CD14-positive monocyte (primary cell): ENCODE measurements at places on chromosomes 6 and 20. TPM values are rescaled to one million over a fixed set of nuclear protein-coding genes. Genes with fewer than 3 reads are reported as not detected.

DNA sequence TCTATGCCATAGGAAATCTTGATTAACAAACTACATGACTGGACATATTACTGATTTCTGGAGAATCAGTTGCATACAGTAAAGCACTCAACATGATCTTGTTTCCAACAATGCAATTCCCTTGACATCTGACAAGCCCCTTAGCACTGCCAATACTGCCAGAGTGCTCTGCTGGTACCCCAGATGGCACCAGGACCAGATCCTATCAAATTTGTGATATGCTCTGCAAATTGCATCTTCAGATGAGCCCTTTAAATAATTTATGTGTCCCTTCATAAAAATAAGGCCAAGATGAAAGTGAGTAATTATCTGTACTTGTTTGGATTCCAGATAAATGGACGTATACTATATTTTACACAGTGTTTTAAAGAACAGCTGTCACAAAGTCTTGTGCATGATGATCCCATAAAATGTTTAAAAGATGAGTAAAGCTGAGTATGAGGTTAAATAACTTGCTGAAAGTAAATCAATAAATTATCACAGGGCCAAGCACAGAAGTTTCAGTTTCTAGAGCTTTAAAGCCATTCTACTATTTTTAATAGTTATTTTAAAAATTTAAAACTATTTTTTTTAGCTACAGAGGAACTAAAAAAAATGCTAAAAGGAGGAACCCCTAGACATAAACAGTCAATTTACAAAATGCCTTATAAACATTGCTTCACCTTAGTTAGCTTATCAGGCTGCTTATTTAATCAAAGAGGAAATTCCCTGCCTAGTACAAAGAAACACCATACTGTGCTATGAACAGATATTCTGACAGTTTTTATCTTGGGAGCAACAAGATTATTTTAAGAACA is 42.1 kb downstream of the NUDT3 start:
- H3K36me3 ChIP-seq: no peaks in the 10 kb centered on the region
- H3K27me3 ChIP-seq: no peaks in the 10 kb centered on the region
- DNase-seq: peak; percentile 32
- peaks cover 20% of the 10 kb centered on the region for H3K4me1 ChIP-seq
- H3K4me3 ChIP-seq: no peak overlapping the region

DNA sequence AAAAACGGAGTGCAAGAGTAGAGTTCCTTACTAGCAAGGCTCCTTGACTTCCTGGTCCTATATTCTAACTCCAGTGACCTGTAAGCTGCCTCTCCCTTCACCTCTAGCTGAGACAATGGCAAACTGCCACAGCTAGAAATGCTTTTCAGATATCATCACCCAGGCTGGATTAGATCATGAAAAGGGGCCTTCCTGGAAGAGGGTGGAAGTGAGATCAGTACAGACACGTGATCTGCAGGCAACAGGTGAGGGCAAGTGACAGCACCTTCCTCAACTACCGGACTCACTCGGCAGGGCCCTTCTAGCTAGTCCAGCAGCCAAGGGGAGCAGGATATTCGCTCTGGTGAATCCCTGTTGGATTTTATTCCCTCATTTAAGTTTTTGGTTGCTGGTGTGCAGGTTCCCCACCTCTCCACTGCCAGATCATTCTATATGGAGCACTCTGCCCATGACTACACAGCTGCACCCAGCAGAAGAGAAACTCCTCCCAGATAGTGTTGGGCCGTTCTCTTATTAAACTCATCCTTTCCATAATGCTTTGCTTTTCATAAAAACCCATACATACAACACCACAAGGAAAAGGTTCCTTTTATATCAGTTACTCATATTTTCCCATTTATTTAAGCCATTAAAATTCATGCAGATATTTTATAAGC is 26.4 kb upstream of the FAM83C start:
- H3K27me3 ChIP-seq: no peaks in the 10 kb centered on the region
- H3K4me1 ChIP-seq: no peaks in the 10 kb centered on the region
- no peak for DNase-seq
- peaks cover under 1% of the 10 kb centered on the region for H3K36me3 ChIP-seq
- no peak overlapping the region for H3K4me3 ChIP-seq

- no peaks in the 10 kb centered on the region for H3K27me3 ChIP-seq
- H3K27ac ChIP-seq: no peak overlapping the region
- DNase-seq: no peak
- no peaks in the 10 kb centered on the region for H3K4me1 ChIP-seq
- no peaks in the 10 kb centered on the region for H3K36me3 ChIP-seq
Observed at GRCh38 chr6:76451926-76452709, 379.7 kb upstream of the IMPG1 start.

DNA sequence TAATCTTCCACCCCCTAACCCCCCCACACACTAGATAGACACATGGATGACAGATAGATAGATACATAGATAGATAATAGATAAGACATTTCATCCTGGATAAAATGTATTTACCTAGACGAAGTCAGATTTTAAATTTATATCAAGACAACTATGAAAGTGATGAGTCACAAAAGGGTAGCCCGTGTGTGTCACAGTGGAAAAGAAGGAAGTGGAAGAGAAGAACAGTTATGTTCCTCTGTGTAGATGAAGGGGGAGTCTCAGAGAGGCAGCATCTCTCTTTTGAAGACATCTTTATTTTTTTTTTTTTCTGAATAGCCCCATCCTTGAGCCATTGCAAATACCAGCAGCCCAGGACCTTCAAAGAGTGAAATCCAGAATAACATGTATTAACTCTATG is 121.7 kb upstream of the VGLL2 start:
- no peaks in the 10 kb centered on the region for H3K36me3 ChIP-seq
- H3K27me3 ChIP-seq: no peaks in the 10 kb centered on the region
- no peak overlapping the region for H3K4me3 ChIP-seq
- no peak overlapping the region for H3K27ac ChIP-seq
- H3K4me1 ChIP-seq: no peaks in the 10 kb centered on the region

DNA sequence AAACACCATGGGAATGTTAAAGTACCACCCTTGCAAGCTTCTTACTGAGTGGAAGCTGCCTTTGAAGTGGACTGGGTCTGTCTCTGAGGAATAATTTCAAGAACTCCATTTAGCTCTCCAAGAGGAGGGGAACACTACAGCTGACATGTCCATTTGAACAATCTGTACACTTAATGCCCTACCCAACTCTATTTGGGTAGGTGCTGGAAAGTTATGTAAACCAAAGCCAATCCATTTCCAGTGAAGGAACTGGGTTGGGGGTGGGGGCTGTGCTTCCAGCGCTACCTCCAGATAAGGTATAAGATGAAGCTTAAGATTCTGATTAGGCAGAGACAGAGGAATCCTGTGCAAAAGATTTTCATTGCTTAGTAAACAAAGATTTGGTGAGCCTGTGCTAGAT is 122.0 kb downstream of the TCP11 start:
- no peak overlapping the region for H3K4me3 ChIP-seq
- H3K4me1 ChIP-seq: peaks cover 4% of the 10 kb centered on the region
- H3K36me3 ChIP-seq: peaks cover 33% of the 10 kb centered on the region
- no peak overlapping the region for H3K27ac ChIP-seq
- no peaks in the 10 kb centered on the region for H3K27me3 ChIP-seq

- H3K27ac ChIP-seq: no peak overlapping the region
- no peaks in the 10 kb centered on the region for H3K36me3 ChIP-seq
- no peaks in the 10 kb centered on the region for H3K27me3 ChIP-seq
- no peak overlapping the region for H3K4me3 ChIP-seq
Observed at GRCh38 chr6:143385636-143386035, 64.9 kb downstream of the ADAT2 start.

- peaks cover 18% of the 10 kb centered on the region for H3K36me3 ChIP-seq
- H3K27me3 ChIP-seq: no peaks in the 10 kb centered on the region
- DNase-seq: no peak
- H3K27ac ChIP-seq: no peak overlapping the region
Observed at GRCh38 chr20:59017493-59018231, 1.6 kb upstream of the TUBB1 start.

GRCh38 chr20:41349943-41350342 is 9.3 kb downstream of the LPIN3 start:
- DNase-seq: no peak
- H3K27ac ChIP-seq: no peak overlapping the region
- no peaks in the 10 kb centered on the region for H3K27me3 ChIP-seq

- H3K4me1 ChIP-seq: no peaks in the 10 kb centered on the region
- no peak for DNase-seq
- H3K27me3 ChIP-seq: no peaks in the 10 kb centered on the region
Observed at GRCh38 chr6:133865680-133866079, 23.2 kb upstream of the TCF21 start.

DNA sequence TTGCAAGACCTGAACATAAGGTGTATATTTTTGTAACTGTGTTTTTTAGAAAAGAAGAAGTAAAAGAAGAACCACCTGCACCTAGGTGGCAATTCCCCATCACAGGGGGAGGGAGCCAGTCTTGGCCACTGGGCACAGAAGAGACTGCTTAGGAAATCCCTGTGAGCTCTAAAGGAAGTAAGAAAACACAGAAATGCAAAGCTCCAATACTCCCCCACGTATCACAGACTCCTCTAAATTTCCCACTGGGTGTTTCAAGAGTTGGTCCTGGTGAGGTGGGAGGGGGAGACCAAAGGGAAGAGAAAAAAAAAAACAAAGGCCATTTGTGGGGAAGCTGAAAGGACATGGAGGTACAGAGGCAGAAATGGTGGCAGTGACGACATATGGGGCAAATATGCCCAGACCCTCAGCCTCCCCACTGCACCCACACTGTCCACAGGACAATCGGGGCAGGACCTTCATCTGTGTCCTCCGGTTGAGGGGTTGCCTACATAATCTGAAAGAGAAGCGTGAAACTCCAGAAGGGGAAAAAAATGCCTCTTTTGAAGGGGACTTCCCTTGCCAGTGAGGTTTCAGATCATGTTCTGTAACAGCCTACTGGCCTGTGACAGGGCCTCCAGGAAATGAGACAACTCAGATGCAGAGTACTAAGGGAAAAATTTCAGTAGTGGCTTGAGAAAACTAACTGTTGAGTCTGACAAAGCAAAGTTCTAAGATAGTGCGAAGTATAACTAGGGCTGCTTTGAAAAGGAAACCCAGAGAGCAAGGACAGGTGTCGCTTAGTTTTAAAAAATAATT is 226.2 kb upstream of the MARCKS start:
- peak overlapping the region; percentile 93 for H3K27ac ChIP-seq
- H3K36me3 ChIP-seq: no peaks in the 10 kb centered on the region
- H3K4me1 ChIP-seq: peaks cover 70% of the 10 kb centered on the region
- no peaks in the 10 kb centered on the region for H3K27me3 ChIP-seq

GRCh38 chr6:150908901-150909300 is 43.4 kb downstream of the MTHFD1L start:
- H3K4me3 ChIP-seq: no peak overlapping the region
- DNase-seq: no peak
- H3K27ac ChIP-seq: no peak overlapping the region
- no peaks in the 10 kb centered on the region for H3K27me3 ChIP-seq
- no peaks in the 10 kb centered on the region for H3K36me3 ChIP-seq

GRCh38 chr6:21381331-21381963 is 212.1 kb upstream of the SOX4 start:
- peaks cover 6% of the 10 kb centered on the region for H3K4me1 ChIP-seq
- no peak overlapping the region for H3K4me3 ChIP-seq
- H3K27me3 ChIP-seq: no peaks in the 10 kb centered on the region
- H3K27ac ChIP-seq: no peak overlapping the region
- no peaks in the 10 kb centered on the region for H3K36me3 ChIP-seq

GRCh38 chr6:125539892-125540291 is 209.5 kb upstream of the HEY2 start:
- H3K27ac ChIP-seq: no peak overlapping the region
- no peak for DNase-seq
- no peaks in the 10 kb centered on the region for H3K36me3 ChIP-seq
- H3K27me3 ChIP-seq: peaks cover 3% of the 10 kb centered on the region
- no peaks in the 10 kb centered on the region for H3K4me1 ChIP-seq

- no peaks in the 10 kb centered on the region for H3K4me1 ChIP-seq
- DNase-seq: no peak
- H3K27ac ChIP-seq: no peak overlapping the region
- no peak overlapping the region for H3K4me3 ChIP-seq
- H3K27me3 ChIP-seq: no peaks in the 10 kb centered on the region
Observed at GRCh38 chr6:513961-514360, 122.4 kb downstream of the IRF4 start.

- peaks cover 2% of the 10 kb centered on the region for H3K36me3 ChIP-seq
- DNase-seq: peak; percentile 85
- peaks cover 21% of the 10 kb centered on the region for H3K4me1 ChIP-seq
- H3K27me3 ChIP-seq: no peaks in the 10 kb centered on the region
- H3K27ac ChIP-seq: peak within 1 kb of the TSS; percentile 75
Observed at GRCh38 chr6:83192871-83193746, at the start of the genes PGM3 and RWDD2A. PGM3 (minus strand) TSS chr6:83193265; CDS start chr6:83191012, 2,253 bp downstream. RWDD2A (plus strand) TSS chr6:83193357; CDS start chr6:83194452, 1,095 bp downstream.

GRCh38 chr20:34824806-34825529 is 483 bp downstream of the NCOA6 start:
- H3K4me1 ChIP-seq: peaks cover 21% of the 10 kb centered on the region
- H3K27ac ChIP-seq: peak overlapping the region; percentile 87
- peaks cover 5% of the 10 kb centered on the region for H3K36me3 ChIP-seq
- peak overlapping the region; percentile 93 for H3K4me3 ChIP-seq
- peak; percentile 54 for DNase-seq
- H3K27me3 ChIP-seq: no peaks in the 10 kb centered on the region

DNA sequence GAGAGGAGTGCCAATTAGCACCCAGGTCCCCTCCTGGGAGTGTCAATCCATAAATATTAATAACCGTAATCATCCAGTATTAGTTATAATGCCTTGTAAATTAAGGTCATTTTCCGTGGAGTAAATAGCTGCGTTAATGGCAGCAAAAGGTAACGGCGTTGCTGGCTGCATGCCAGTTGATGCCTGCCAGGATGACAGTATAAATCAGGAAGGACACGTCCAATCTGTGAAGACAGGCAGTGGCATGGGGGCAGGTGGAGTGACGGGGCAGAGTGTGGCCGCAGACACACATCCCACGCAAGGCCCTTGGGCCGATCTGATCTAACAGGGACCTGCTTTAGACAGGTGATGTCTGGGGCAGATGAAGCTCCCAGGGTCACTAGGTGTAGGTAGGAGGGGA is 49.1 kb downstream of the KCNB1 start:
- no peaks in the 10 kb centered on the region for H3K36me3 ChIP-seq
- no peak overlapping the region for H3K27ac ChIP-seq
- DNase-seq: no peak
- H3K27me3 ChIP-seq: no peaks in the 10 kb centered on the region

- H3K27ac ChIP-seq: no peak overlapping the region
- no peak for DNase-seq
- no peaks in the 10 kb centered on the region for H3K4me1 ChIP-seq
- H3K27me3 ChIP-seq: no peaks in the 10 kb centered on the region
Observed at GRCh38 chr20:10824750-10825500, 151.1 kb upstream of the JAG1 start.

The EPPIN gene
- polyA plus RNA-seq: not detected in 2 replicates

The LY6G6F gene
- not detected for polyA plus RNA-seq

The LY6G5C gene
- 3.8 and 7.3 TPM in 2 replicates for polyA plus RNA-seq

The C6orf89 gene
- polyA plus RNA-seq: 11.8 and 19.2 TPM in 2 replicates

The ARMH2 gene
- polyA plus RNA-seq: 0.34 TPM

The HEY2 gene
- not detected for polyA plus RNA-seq

The OR2J3 gene
- not detected in 2 replicates for polyA plus RNA-seq

The ADGRF1 gene
- 0.03 TPM in 1 of 2 replicates, not detected in the other for polyA plus RNA-seq

The BMP7 gene
- polyA plus RNA-seq: not detected

The PMEPA1 gene
- 0.59 TPM for polyA plus RNA-seq

The COL11A2 gene
- 0.57 and 0.59 TPM in 2 replicates for polyA plus RNA-seq

The PRSS16 gene
- polyA plus RNA-seq: not detected

The NTSR1 gene
- 0.40 TPM for polyA plus RNA-seq
